ENCODE measurements at places on chromosomes 4 and X.

- no peak for DNase-seq
Observed at GRCh38 chr4:67401902-67402301, 143.4 kb downstream of the CENPC start.

GRCh38 chr4:95198961-95199360 lies 349.8 kb downstream of the UNC5C start:
- DNase-seq: no peak

GRCh38 chr4:94934201-94934600 lies 176.4 kb downstream of the BMPR1B start:
- no peak for DNase-seq

- no peak for DNase-seq
Observed at GRCh38 chrX:121307449-121307848, 260.0 kb downstream of the GLUD2 start.

DNA sequence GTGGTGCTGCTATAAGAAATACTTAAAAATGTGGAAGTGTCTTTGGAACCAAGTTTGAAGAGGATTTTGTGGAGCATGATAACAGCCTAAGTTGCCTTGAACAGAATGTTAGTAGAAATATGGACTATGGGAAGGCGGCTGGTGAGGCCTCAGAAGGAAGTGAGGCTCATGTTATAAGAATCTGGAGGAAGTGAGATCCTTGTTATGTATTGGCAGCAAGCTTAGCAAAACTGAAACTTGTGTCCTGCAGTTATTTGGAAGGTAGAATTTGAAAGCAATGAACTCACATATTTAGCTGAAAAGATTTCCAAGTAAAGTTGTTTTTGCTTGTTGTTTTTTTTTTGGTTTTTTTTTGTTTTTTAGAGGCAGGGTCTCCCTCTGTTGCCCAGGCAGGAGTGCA lies 13.6 kb upstream of the MED14 start:
- no peak for DNase-seq

DNA sequence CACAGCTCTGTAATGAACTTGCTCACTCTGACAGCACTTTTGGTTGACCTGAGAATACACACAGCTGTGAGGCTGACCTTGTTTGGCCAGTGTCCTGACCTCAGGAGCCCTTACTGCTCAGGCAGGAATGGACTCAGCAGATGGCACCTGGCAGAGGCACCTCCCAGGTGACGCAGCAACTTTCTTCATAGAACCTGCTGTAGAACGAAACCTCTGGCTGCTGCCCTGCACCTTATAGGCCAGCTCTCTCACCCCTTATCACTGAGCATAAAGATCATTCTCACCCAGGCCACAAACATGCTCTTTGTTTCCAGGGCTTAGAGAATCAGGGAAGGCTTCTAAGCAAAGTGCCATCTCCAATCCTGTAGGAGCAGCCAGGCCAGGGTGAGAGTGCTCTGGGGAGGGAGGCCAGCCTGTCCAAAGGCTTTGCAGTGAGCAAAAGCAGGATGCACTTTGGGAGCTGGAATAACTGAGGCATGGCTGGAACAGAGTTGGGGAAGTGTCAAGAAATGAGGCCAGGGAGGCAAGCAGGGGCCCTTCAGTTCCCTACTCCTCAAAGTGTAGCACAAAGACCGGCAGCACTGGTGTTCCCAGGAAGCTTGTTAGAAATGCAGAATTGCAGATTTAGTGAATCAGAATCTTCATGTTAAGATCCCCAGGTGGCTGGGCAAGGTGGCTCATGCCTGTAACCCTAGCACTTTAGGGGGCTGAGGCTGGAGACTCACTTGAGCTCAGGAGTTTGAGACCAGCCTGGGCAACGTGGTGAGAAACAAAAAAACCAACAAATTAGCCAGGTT lies 13.3 kb upstream of the CENPU start:
- no peak for DNase-seq

GRCh38 chrX:85998954-85999353 lies 48.4 kb downstream of the CHM start:
- no peak for DNase-seq

GRCh38 chrX:84165711-84166110 lies 22.3 kb downstream of the RPS6KA6 start:
- DNase-seq: no peak

- no peak for DNase-seq
Observed at GRCh38 chr4:80029364-80029763, 43.7 kb downstream of the ANTXR2 start.

DNA sequence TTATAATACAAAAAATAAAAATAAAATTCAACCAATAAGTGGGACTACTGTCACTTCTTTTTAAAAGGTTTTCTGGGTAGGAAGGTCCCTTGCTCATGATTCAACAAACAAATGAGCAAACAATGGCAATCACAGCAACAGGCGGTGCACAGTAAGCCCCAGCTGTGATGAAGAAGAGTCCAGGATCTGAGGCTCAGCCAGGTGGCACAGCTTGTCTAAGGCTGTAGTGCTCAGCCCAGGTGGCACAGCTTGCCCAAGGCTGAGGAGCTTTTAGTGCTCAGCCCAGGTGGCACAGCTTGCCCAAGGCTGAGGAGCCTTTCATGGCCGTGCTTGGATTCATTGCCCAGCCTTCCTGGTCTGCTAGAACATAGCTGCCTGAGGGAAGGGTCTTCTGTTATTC lies 75.0 kb downstream of the ZFYVE28 start:
- DNase-seq: no peak

DNA sequence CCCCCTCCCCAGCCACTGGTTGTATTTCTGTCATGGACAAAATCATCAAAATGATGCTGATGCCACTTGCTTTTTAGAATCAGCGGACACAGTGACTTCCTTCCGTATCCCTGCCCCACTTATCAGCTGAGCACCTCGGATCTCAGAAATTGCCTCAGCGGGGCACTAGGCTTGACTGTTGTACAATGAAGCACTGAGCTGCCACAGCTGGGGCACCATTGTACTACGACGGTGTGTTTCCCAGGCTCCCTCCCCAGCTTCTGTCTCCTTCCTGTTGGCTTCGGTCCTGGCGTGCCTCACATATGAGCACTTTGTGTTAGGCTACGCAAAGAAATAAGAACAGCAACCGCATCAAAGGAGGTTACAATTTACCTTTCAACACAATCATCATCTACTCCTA lies 82.4 kb downstream of the F11 start:
- no peak for DNase-seq

DNA sequence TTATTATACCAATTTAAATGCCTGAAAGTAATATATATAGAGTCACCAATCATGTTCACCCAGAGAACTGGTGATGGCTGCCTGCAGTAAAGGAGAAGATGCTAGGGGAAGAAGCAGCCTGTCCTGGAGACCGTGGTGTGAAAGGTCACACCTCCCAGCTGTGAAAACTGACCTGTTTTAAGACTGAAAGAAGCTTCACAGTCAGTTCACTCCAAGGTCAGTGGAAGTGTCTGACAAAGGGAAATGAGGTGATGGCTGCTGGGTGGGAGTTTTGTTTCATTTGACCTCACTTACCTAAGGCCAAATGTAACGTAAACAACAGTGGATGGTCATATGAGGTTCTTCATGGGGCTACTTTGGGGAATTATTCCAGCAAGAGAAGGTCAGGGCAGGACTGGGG lies 352.1 kb upstream of the GATB start:
- no peak for DNase-seq

DNA sequence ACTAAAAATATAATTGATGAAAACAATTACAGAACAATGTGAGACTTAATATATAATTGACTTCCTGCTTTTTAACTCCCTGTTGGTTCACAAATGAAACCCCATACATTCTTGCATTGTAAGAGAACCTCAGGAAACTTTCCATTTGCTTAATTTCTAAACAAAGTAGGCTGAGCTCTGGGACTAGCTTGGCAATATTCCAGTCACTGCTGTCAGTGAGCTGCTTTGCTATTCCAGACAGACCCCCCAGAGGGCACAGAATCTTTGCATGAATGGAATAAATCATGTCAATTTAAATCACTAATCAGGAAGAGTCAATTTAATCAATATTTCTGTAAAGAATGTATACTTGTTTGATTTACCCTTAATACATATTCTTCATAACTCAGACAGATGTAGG lies 110.6 kb downstream of the NEXMIF start:
- DNase-seq: no peak

- DNase-seq: no peak
Observed at GRCh38 chrX:40685362-40685918, 38.1 kb upstream of the CXorf38 start.

DNA sequence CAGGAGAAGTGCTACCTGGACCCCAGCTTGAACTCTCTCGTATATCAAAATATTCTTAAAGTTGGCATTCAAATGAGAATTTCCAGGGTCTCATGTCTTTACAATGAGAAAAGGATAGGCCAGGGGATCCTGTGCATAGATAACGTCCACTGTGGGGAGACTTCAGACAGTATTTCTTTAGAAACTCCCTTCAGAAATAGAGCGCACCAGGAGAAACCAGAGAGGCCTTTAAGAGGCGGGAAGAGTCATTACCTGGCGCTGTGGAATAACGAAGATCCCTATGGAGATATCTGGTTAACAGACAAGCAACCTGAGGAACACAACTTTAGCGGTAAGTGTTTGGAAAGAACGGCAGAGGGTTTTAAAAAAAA lies 600 bp downstream of the RADX start:
- DNase-seq: no peak

- no peak for DNase-seq
Observed at GRCh38 chrX:154495472-154495922, 5.1 kb upstream of the SLC10A3 start.

GRCh38 chrX:65502618-65503017 lies 32.0 kb downstream of the LAS1L start:
- no peak for DNase-seq

- no peak for DNase-seq
Observed at GRCh38 chrX:29143356-29143755, 556.1 kb downstream of the IL1RAPL1 start.

DNA sequence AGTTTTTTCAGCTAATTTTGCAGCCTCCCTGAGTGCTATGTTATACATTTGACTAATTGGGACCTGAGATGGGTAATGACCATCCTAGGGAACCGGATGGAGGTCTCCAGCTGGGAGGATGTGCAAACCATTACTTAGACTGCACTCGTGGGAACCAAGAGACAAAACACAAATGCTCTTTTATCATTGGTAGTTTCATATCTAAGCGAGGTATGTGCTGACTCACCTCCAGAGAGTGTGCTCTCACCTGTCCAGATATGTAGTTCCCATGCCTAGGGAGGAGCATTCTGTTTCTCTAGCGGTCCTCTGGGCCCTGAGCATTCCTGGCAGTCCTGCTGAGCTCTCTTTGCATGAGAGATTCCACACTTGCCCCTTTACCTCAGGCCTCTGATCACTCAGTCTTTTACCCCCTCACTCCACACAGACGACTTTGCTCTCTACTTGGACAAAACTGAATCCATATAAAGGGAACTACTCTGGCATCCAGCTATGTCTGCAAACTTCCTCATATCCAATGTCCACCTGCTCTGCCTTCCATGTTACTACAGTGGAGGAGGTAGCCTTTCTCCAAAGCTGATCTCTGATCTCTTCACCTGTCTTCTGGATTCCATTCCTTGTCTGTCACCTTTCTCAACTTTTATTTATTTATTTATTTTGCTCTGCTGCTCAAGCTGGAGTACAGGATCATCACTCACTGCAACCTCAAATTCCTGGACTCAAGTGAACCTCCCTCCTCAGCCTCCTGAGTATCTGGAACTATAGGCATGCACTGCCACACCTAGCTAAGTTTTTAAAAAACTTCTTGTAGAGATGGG lies 88.4 kb downstream of the LRP2BP start:
- DNase-seq: no peak

GRCh38 chrX:78748846-78749245 lies 1.3 kb downstream of the LPAR4 start:
- no peak for DNase-seq

DNA sequence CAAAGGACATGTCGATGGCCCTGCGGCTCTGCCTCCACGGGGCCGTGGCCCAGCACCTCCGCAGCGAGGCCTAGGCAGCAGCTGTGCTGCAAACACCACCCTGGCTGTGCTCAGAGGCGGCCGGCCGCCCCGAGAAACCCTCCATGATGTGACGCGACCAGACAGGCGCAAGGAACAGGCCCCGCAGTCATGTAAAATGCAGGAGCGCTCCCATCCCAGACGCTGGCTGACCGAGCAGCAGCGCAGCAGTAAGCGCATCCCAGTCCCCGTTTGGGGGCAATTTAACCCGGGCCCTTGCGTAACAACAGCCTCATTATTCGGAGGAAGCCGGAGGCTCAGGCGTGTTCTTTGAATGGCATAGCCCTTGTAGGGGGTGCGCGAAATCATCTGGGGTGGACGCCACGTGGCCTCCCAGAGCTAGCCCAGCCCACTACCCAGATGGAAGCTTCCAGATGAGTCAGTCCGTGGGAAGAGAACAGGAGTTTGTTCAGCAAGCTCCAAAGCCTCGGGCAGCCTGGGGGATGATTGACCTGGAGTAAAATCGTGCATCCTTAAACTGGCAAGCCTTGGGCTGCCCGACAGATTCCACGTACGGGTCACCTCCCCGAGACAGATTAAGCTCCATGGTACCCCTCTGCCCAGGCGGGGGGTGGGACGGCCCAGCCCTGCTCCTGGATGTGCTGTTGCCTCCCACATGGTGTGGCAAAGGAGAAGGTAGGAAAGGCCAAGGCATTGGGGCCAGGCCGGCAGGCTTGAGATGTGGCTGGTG lies 124.0 kb downstream of the HMX1 start:
- no peak for DNase-seq

- no peak for DNase-seq
Observed at GRCh38 chr4:154838694-154839093, 57.6 kb downstream of the RBM46 start.

DNA sequence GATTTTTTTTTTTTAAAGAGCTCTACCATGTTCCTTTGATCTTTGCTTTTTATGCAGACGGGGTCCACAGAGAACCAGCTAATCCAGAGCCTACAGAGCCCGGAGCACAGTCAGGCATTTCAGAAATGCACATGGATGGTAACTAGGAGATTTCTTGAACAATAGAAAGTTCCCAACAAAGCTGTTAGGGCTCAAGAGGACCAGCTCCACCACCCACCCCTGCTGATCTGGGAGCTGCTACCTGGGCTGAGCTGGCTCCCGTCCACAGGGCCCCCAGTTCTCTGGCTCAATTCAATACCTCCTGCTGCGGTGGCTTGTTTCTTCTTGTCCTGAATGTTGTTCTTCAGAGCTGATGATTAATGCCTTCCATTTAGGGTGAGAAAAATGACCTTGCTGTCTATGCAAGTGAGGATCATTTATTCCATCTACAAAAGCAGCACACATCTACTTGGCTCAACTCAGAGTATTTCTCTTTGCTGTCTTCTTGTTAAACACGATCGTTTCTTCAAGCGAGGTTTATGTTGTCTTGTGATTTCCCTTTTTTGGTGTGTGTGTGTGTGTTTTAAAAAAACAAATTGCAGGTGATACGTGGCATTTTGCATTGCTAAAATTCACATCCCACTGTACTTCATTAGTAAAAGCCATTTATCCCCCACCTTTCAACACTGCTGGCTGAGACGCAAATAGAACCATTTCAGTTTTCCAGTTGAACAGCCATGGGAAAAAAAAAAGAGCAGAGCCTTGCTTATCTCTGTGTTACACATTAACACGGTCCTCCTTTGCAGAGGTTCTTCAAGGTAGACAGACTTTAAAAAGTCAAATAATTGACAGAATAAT lies 31.3 kb downstream of the IGFBP7 start:
- DNase-seq: no peak

DNA sequence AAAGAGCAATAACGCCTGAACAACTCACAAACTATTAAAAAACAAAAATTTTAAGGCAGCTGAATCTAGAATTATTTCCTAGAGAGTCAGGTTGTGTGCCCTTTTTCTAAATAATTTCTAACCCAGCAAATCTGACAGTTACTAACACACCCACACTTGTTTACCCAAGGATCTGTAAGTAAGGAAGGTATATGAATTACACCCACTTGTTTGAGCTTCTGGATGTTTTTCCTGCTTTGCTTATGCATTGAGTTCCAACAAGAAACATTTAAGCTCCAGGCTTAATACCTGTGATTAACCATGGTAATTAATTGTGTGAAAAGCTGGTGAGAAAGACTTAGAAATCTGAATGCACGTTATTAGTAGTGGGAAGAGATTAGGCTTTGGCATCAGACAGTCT lies 1.5 kb downstream of the NIPAL1 start:
- no peak for DNase-seq

Measured in activated CD8-positive, alpha-beta memory T cell treated with anti-CD3 and anti-CD28 coated beads for 1 hour (primary cell).